T-helper 9 cell (primary cell): ENCODE measurements at places on chromosomes 4 and X.
A peak's percentile ranks its signal among the peaks of the same experiment; 100 is the strongest.

- peak; percentile 60 for DNase-seq
Observed at GRCh38 chrX:141176586-141177451, at the start of gene LDOC1. LDOC1 (minus strand) TSS chrX:141177129; CDS start chrX:141177021, 108 bp downstream.

- no peak for DNase-seq
Observed at GRCh38 chr4:48958582-48958981, 27.5 kb upstream of the CWH43 start.

GRCh38 chrX:16137416-16138107, 14.2 kb downstream of the GRPR start:
- DNase-seq, result no peak

- DNase-seq, result no peak
Observed at GRCh38 chrX:73832319-73832718, 269.3 kb downstream of the CHIC1 start.

DNA sequence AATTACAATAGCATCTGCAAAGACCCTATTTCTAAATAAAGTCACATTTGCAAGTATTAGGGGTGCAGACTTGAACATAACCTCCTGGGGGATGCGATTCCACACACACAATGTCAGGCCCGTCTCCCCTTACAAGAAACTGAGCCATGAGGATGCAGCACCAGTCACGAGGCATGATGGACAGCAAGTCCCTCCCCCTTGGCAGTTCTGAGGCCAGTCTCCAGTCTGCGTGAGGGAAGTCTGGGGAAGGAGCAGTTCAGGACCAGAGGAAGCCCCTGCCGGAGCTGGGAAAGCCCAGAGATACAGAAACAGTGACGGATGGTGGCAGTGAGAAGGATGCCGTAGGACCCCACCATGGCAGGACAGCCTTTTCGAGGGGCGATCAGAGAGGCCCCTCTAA, 9.4 kb downstream of the FAM53A start:
- no peak for DNase-seq

- no peak for DNase-seq
Observed at GRCh38 chr4:10691651-10692050, 7.1 kb upstream of the CLNK start.

DNA sequence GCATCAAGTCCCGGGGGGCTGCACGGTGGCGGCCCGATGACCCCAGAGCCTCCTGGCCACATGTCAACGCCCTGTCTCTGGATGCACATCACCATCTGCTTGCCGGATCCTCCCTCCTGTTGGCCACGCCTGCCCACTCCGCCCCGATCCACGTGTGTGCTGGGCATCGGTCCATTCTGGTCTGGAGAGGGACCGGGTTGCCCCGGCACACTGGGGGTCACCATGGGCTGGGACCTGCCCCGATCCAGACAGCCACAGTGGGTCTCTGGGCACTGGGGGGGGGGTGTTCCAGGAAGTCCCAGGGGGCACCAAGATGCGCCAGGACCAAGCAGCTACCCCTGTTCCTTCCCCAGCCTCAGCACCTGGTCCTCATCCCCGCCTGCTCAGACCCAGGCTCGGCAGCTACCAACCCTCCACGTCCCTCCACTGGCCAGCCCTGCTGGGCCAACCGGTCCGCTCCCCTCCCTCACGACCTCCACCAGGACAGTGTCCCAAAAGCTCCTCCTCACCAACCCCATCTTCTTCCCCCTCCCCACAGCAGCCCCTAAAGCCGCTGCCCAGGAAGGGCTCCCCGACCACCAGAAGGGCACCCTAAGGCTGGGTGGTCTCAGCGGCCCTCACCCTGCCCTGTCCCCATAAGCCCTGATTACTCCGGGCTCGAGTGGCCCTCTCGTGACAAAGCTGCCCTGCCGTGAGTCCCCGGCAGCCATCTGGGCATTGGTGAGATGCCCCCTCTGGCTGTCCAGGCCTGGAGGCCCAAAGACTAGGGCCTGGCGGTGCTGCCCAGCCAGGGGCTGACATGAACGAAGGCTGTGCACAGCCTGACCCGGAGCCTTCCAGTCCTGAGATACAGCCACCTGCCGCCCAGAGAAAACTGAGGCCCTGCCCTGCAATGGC, 4.6 kb downstream of the CTBP1 start:
- no peak for DNase-seq

GRCh38 chr4:34854451-34854850, 1389.9 kb downstream of the ARAP2 start:
- no peak for DNase-seq

DNA sequence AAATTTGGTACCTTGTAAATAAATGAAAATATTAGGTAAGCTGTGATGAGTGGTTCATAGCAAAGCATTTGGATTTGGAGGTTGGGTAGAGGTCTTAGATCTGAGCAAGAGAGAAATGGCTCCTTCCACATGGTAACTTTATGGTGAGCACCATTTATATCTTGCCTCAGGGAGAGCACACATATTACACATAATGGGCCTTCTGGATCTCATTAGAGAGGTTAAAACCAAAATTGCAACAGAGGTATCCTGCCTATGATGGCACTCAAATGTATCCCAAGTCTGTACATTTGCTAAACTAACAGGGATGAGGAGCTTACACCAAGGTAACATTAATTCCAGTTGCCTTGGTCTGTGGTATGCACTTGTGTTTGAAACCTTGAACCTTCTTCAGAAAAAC, 87.1 kb upstream of the PUDP start:
- no peak for DNase-seq

DNA sequence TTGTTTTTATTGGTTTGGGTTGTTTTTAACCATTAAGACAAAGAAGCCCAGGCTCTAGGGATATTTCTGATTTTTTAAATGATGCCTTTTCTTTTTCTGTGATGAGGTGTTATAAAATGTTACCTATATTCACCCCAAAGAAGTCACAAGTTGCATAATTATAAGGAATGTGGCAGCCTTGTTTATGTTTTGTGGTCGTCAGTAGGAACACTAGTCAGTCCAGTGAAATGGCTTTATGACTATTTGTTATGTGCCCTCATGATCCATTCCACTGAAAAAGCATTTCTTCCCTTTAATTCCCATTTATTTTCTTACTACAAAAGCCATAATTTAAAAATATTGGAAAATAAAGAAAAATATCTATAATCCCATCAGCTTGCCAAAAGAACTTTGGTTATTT, 34.4 kb downstream of the CC2D2A start:
- DNase-seq, result no peak

DNA sequence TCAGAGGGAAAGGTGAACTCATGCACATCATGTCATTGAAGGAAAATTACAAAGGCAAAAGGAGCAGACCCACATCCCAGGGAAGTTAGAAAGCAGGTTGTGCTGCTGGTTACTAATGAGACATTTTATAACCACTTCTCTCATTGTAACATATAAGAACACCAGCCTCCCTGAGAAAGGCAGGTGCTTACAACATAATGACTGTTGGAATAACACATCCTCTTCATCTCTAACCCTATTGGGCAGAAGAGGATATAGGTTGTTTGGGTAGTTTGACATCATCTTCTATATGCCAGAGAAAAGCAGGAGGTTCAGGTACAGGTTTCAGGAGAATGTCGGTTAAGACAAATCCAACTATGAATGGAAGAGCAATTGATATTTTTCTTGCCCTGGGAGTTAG, 77.6 kb downstream of the MAOA start:
- DNase-seq, result no peak

DNA sequence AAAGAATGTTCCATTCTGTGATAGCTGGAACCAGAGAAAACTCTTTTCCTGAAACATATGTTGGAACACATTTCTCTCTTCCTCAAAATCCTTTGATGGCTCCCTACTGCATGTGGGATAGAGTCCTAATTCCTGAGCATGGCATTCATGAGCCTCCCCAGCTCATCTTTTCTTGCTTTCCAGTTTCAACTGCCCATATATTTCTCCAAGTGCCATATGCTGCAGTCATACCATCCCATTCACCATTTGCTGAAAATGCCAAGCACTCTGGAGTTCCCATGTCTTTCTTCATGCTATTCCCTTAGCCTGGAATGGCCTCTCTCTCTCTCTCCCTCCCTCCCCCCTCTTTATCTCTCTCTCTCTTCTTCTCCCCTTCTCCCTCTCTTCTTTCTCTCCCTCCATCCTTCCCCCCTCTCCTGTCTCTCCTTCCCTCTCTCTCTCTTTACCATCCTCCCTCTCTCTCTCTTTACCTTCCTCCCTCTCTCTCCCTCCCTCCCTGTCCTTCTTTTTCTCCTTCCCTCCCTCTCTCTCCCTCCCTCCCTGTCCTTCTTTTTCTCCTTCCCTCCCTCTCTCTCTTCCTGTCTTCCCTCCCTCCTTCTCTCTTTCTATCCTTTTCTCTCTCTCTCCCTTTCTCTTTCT, 134.1 kb upstream of the GPC4 start:
- no peak for DNase-seq

DNA sequence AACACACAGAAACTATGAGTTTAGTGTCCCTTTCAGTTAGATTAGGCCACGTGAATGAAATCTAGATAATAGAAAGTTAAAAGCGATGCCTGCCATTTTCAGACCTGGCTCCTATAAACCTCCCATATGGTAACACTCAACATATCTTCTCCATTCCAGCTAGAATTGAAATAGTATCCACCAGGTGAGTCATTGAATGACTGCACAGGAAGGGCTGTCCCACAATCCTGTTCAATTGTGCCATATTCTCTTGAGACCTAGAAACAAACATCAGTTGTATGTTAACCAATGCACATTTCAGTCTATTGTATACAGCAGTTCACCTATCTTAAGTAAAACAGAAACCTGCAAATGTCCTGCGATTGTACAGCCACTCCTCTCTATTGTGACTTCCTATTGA, 659.3 kb upstream of the SLIT2 start:
- DNase-seq, result no peak

DNA sequence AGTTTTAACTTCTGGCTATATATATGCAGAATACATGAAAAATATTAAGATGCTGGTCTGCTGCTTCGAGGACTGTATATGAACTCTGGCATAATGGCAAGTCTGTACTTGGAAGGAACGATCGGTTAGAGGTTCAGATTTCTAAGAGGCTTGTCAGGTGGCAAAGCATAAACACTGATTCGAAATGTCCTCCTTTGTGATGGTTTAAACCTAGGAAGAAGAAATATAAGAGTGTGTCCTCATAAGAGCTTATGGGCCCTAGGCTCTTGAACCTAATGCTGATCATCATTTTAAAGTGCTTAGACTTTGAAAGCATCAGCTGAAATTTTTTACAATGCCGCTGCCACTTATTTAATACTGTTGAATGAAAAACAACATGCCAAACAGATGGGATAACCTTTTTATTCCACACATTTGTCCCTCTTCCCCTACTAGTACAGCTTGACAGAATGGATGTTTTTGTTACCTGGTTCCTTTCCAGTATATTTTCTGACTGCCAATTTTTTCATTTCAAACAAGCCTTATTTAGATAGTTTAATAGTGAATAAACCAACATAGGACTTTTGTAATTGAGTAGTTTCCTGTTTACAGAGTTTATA, 8.8 kb downstream of the SPRY1 start:
- no peak for DNase-seq

- DNase-seq, result no peak
Observed at GRCh38 chrX:11321986-11322385, 28.8 kb downstream of the AMELX start.

- DNase-seq, result no peak
Observed at GRCh38 chr4:102563000-102563399, 61.8 kb downstream of the NFKB1 start.

- DNase-seq, result no peak
Observed at GRCh38 chr4:26226629-26227376, 94.0 kb upstream of the RBPJ start.

DNA sequence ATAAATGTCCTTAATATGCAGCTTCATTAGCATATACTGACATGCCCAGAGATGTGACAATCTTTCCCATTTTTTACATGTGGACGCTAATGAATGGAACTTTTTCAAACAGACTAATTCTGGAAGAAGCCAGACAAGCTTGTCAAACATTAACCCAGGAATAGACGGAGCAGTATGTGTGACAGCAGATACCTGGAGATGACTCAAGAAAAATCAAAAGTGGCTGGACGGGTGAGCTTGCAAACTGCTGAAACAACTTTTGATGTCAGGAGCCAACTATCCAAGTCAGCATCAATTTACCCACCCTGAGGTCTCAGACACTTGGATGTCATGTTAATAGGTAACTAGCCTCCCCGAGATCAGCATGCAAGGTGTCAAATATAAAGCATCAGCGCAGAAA, 183.0 kb downstream of the PACRGL start:
- no peak for DNase-seq

DNA sequence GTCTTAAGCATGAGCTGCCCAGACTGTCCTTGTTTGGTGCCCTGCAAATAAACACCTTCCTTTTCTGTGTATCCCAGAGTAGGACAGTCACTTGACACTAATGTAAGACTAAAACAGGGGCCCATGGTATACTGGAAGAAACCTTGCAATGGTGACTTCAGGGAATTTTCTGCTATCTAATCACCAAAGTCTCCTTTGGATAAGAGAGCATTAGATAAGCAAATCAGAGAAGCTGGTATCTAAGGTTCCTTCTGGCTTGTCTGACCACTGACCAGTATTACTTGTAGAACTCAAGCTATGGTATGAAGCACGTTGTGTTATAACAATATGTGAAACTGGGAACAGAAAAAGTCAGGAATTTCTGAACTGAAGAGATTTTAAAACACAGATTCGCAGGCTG, 173.9 kb downstream of the COL25A1 start:
- DNase-seq, result no peak

GRCh38 chr4:185481401-185481800, 9.9 kb upstream of the CCDC110 start:
- no peak for DNase-seq

- no peak for DNase-seq
Observed at GRCh38 chr4:155854582-155855226, 11.4 kb downstream of the ASIC5 start.

DNA sequence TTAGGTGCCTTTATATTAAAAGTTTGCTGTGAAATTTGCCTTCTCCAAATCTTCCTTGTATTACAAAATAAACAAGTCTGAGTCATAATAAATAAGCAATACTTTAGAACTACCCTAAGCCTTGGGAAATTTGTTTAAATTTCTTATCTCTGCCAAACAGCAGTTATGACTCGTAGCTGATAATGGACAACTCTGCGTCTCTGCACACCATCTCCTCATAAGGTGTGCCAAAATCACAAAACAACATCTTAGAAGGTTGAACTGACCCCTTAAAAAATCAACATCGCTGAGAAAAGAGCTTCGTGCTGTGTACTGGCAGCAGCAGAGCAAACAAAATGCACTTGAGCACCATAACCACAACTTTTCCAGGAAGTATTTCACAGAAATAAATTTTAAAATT, 22.0 kb downstream of the OR13H1 start:
- DNase-seq, result no peak

GRCh38 chrX:56803850-56804681, 75.0 kb downstream of the NBDY start:
- no peak for DNase-seq

- DNase-seq, result peak; percentile 39
Observed at GRCh38 chrX:65668377-65669310, 1.2 kb downstream of the MSN start.

GRCh38 chrX:131646106-131646505, 102.2 kb downstream of the OR13H1 start:
- no peak for DNase-seq

- no peak for DNase-seq
Observed at GRCh38 chr4:41000356-41000755, 214.0 kb downstream of the APBB2 start.
